ENCODE measurements at places on chromosomes 5 and 9. TPM values are rescaled to one million over a fixed set of nuclear protein-coding genes. Genes with fewer than 3 reads are reported as not detected.

NXNL2 gene
- not detected for polyA plus RNA-seq

NR2F1-AS1 gene
- not detected for polyA plus RNA-seq

PCDHA7 gene
- polyA plus RNA-seq = not detected

ELOVL7 gene
- 0.21 TPM for polyA plus RNA-seq

PITX1 gene
- not detected for polyA plus RNA-seq

PTGS1 gene
- 21.4 TPM for polyA plus RNA-seq

TMEM215 gene
- not detected for polyA plus RNA-seq

PRDM9 gene
- not detected for polyA plus RNA-seq

CCDC192 gene
- not detected for polyA plus RNA-seq

GZMA gene
- polyA plus RNA-seq = not detected

PCSK5 gene
- 12.0 TPM for polyA plus RNA-seq

PLCXD3 gene
- polyA plus RNA-seq = not detected

HNRNPA0 gene
- polyA plus RNA-seq = 8.3 TPM

PAEP gene
- polyA plus RNA-seq = not detected

DDX4 gene
- polyA plus RNA-seq = not detected

TMEM174 gene
- not detected for polyA plus RNA-seq

OBP2B gene
- polyA plus RNA-seq = not detected

SPINK7 gene
- not detected for polyA plus RNA-seq

DNAH5 gene
- polyA plus RNA-seq = not detected

FOXD4 gene
- polyA plus RNA-seq = not detected

TMEM167A gene
- polyA plus RNA-seq = 50.3 TPM

MCIDAS gene
- not detected for polyA plus RNA-seq

DDX46 gene
- polyA plus RNA-seq = 7.4 TPM

DOCK8 gene
- polyA plus RNA-seq = 100 TPM

TOPORS gene
- polyA plus RNA-seq = 1.2 TPM

UGCG gene
- 7.9 TPM for polyA plus RNA-seq

QRFP gene
- polyA plus RNA-seq = 0.18 TPM

KCNIP1 gene
- not detected for polyA plus RNA-seq

SLIT3 gene
- not detected for polyA plus RNA-seq

CARTPT gene
- not detected for polyA plus RNA-seq

IL5 gene
- not detected for polyA plus RNA-seq

DMRT2 gene
- not detected for polyA plus RNA-seq

PNPLA7 gene
- 0.10 TPM for polyA plus RNA-seq

TMEFF1 gene
- polyA plus RNA-seq = not detected

RNF20 gene
- 22.3 TPM for polyA plus RNA-seq

TCF7 gene
- polyA plus RNA-seq = 0.84 TPM

WNK2 gene
- not detected for polyA plus RNA-seq

PCDHGB7 gene
- not detected for polyA plus RNA-seq

EIF4E1B gene
- not detected for polyA plus RNA-seq

RNF183 gene
- not detected for polyA plus RNA-seq

PCDHGA10 gene
- polyA plus RNA-seq = not detected

ORM1 gene
- polyA plus RNA-seq = 2.8 TPM

CNTNAP3 gene
- not detected for polyA plus RNA-seq

BARHL1 gene
- polyA plus RNA-seq = not detected

Measured in CD14-positive monocyte (primary cell).